PC-3 (cell line): ENCODE measurements at places on chromosomes 6 and 20. TPM values are rescaled to one million over a fixed set of nuclear protein-coding genes. Genes with fewer than 3 reads are reported as not detected.
A peak's percentile ranks its signal among the peaks of the same experiment; 100 is the strongest.

The MEP1A gene
- total RNA-seq = not detected in 2 replicates

The KCNS1 gene
- not detected in 2 replicates for total RNA-seq

The LAMP5 gene
- total RNA-seq = not detected in 2 replicates

- peak overlapping the region; percentile 75 for H3K27ac ChIP-seq
- peak; percentile 83 for DNase-seq
- peak overlapping the region; percentile 36; the same call in 1 of the 2 replicates for H3K4me3 ChIP-seq
- no peaks in the 10 kb centered on the region for H3K36me3 ChIP-seq
These were observed 23.8 kb downstream of the ANKS1A start for GRCh38 chr6:34912715-34913464.

DNA sequence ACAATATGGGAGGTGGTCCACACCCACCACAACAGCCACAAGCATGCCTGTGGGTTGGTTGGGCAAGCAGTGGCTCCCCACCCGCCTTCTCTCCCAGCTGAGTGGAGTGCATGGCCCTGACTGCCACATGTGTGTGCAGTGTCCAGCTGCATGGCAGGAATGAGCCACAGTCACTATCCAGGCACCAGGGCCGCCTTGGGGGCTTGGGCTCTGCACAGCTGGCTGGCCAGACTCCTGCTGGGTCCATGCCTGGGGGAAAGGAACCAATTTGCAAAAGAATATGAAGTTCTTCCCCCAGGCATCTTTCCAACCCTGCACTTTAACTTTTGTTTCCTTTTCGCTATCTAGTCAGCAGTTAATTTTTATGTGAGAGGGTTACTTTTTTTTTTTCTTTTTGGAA is 11.6 kb upstream of the ASCC3 start:
- no peak for DNase-seq
- H3K27me3 ChIP-seq = no peaks in the 10 kb centered on the region
- no peak overlapping the region for H3K4me3 ChIP-seq
- no peak overlapping the region for H3K27ac ChIP-seq
- H3K4me1 ChIP-seq = no peaks in the 10 kb centered on the region
- no peaks in the 10 kb centered on the region for H3K36me3 ChIP-seq

DNA sequence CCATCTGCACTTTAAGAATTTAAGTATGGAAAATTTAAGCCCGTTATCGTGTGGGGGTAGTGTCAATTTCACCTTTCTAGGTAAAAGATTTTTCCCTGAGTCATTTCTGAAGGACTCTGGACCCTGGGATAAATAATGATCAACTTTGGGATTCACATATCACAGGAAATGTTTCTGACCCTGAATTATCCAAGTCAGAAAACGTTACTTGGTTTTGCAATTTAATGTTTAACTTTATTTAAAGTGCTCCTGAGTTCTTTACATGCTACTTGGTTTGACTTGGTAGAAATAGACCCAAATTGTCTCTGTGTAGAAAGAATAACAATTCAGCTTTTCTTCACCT is 1.5 kb upstream of the SLC17A3 start:
- peaks cover 63% of the 10 kb centered on the region for H3K27me3 ChIP-seq
- no peak overlapping the region for H3K27ac ChIP-seq

DNA sequence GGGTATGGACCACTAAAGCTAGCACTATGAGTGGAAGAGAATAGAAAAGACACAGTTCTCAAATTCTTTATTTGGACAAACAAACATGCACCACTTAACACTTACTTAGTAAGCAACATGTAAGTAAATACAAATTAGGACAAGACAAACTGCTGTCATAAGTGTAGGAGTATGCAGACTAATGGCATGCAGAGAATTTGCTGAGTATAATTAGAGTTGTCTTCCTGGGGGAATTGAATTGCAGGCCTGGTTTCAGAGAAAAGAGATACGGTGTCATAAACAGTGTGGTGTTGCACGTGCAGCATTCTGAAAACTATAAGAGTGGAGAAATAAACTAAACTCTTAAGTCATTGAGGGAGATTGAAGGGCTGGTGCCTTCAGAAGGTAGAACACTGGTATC is 125.2 kb upstream of the EYA4 start:
- H3K4me3 ChIP-seq = no peak overlapping the region
- DNase-seq = no peak
- H3K27me3 ChIP-seq = no peaks in the 10 kb centered on the region
- no peaks in the 10 kb centered on the region for H3K4me1 ChIP-seq
- no peak overlapping the region for H3K27ac ChIP-seq
- no peaks in the 10 kb centered on the region; the same call in 1 of the 2 replicates for H3K36me3 ChIP-seq

DNA sequence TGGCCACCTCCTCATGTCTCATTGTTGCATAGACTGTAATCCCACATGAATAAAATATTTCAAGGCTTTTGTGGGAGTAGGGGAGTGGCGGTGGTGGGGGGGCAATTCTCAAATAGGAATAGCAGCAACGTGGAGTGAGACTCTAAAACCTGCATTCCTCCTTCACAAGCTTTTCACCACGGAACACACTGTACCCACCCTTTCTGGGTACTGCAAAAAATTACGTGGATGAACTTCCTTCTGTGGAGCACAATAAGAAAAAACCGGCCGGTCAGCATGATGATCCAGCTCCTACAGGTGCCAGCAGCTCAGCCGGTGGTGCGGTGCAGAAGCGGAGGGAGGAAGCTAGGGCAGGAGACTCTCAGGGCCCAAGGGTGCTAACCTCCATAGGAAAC is 930 bp upstream of the RRAGD start:
- no peaks in the 10 kb centered on the region for H3K36me3 ChIP-seq
- DNase-seq = no peak
- H3K27ac ChIP-seq = no peak overlapping the region
- peaks cover 7% of the 10 kb centered on the region; the same call in 1 of the 2 replicates for H3K4me1 ChIP-seq
- H3K27me3 ChIP-seq = peaks cover 50% of the 10 kb centered on the region
- peak overlapping the region; percentile 66; the same call in 1 of the 2 replicates for H3K4me3 ChIP-seq

GRCh38 chr20:31711179-31712111 is 11.2 kb downstream of the BCL2L1 start:
- H3K27ac ChIP-seq = peak overlapping the region; percentile 99
- H3K27me3 ChIP-seq = no peaks in the 10 kb centered on the region
- peak; percentile 20 for DNase-seq

GRCh38 chr6:6678185-6678671 is 89.7 kb downstream of the LY86 start:
- H3K4me1 ChIP-seq = peaks cover 17% of the 10 kb centered on the region
- H3K4me3 ChIP-seq = no peak overlapping the region
- no peaks in the 10 kb centered on the region for H3K36me3 ChIP-seq
- H3K27ac ChIP-seq = peak overlapping the region; percentile 36
- DNase-seq = peak; percentile 70
- no peaks in the 10 kb centered on the region for H3K27me3 ChIP-seq
